HL-60 (cell line): ENCODE measurements at places on chromosomes 6 and 20.

- no peak for DNase-seq
Measured at GRCh38 chr6:96521306-96521643, 331 bp upstream of the UFL1 start.

DNA sequence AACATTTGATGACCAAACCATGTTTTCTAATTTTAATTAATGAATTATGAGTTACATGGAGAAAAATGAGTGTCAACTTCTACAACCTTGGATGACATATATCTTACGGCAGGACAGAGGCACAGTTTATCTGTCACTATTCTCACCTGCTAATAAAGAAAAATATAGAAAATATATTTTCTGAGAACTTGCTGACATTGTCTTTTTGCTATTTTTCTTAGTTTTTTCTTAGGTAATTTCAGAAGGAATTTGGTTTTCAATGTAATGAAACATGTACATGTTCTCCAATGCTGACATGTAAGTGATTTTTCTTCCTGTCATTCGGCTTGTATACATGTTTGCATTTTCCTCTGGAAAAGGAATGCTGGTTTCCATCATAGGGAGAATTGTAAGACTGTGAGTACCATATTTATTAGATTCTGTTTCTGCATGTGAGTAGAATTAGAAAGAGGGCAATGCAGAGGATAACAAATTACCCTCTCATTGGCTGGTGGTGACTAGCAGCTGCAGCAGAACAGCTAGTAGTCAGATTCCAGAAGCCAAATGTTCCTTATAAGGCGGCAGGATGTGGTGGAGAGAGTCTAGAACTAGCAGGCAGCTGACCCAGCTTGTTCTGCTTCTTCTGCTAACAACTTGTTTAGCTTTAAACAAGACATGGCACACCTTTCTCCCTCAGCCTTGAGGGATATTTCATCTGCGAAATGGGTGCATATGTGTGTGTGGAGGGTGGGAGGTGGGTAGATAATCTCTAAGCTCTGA lies 132.8 kb upstream of the SPACA1 start:
- DNase-seq, result no peak

- peak; percentile 62 for DNase-seq
Measured at GRCh38 chr6:27865850-27866356, 46.3 kb downstream of the OR2B2 start.

GRCh38 chr6:116244284-116244683 lies 9.6 kb downstream of the TSPYL4 start:
- DNase-seq, result no peak

GRCh38 chr6:47780510-47781356 lies 1.1 kb upstream of the OPN5 start:
- DNase-seq, result peak; percentile 24
